ENCODE measurements at places on chromosomes 11 and 22. TPM values are rescaled to one million over a fixed set of nuclear protein-coding genes. Genes with fewer than 3 reads are reported as not detected.

DNA sequence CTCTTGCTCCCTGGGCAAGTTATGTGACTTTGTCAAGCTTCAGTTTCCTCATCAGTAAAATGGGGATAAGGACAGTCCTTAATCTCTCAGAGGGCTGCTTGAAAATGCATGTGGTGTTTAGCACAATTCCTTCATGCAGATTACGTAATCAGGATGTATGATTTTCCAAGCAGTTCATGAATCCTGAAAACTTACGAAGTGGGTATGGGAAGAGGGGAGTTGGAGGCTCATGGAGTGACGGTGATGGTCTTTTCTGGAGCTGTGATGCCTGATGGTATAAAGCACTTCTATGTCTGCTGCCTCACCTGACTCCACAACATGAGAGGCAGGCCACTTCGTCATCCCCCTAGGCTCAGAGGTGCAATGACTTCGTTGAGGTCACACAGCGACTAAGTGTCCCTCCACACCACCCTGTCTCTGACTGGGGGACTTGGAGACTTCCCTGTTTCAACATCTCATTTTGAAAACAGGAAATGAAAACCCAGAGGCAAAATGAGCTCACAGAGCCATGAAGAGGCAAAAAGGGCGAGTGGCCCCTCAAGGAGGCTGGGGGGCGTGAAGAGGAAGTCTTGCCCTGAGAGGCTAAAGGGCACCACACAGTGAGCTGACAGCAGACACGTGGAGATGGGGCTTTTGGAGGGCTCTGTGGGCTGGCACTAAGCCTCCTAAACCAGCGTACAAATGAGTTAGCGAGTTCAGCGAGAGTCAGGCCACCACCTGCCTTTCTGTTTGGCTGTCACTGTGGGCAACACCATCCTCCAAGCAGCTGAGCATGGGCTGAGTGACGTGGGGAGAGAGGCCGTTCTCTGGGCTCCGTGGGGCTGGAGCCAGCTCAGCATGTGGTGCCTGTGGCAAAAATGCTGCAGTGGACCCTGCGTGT is 10.1 kb downstream of the MCM5 start:
- DNase-seq = no peak

- DNase-seq = peak; percentile 50
These were observed 3.3 kb upstream of the TMPRSS4 start for GRCh38 chr11:118073554-118073953.

- DNase-seq = peak; percentile 23
These were observed 9.4 kb downstream of the CCDC88B start for GRCh38 chr11:64349404-64349803.

- DNase-seq = no peak
These were observed 205.1 kb downstream of the NXPE2 start for GRCh38 chr11:114883472-114883871.

FBLN1 gene
- total RNA-seq = 88.3 TPM

APLNR gene
- total RNA-seq = 2.4 TPM

SAA2 gene
- total RNA-seq = 1.3 TPM

C11orf86 gene
- total RNA-seq = 38.3 TPM

SCGB2A2 gene
- total RNA-seq = not detected

SYT8 gene
- total RNA-seq = 2.4 TPM
